ENCODE measurements at places on chromosomes 4 and X.
A peak's percentile ranks its signal among the peaks of the same experiment; 100 is the strongest.

GRCh38 chr4:176438401-176438800, 118.6 kb downstream of the SPCS3 start:
- no peak for DNase-seq

- DNase-seq = no peak
Observed at GRCh38 chrX:7972586-7972985, 45.4 kb upstream of the PNPLA4 start.

DNA sequence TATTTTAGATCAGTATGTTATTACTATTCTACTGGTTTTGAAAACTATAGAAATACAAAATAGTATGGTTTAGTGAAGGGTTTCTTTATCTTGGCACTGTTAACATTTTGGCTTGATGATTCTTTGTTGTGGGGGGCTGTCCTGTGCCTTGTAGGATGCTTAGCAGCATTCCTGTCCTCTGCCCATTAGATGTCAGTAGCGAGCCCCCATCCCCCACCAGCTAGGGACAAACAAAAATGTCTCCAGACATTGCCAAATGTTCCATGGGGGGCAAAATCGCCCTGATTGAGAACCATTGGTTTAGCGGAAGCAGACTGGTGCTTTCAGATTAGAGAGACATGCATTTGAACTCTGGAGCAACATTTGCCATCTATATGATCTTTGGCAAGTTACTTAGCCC, 23.3 kb downstream of the SPARCL1 start:
- DNase-seq = no peak

DNA sequence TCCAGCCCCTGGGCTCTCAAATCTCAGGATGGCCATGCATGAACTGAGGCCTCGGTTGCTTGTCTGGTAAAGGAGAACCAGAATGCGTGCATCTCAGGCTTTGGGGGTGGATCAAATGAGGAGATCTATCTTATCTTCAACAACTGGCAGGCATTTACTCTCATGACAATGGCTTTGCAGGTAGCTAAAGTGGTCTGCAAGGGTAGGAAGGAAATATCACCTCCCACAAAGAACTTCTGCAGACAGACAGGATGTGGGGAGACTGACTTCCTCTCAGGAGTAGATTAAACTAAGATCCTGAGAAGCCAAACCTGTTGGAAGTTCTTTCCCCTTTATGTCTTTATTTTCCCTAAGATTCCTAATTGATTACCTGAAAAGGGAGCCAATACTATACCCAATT, 7.8 kb downstream of the LDB2 start:
- DNase-seq = no peak

- DNase-seq = no peak
Observed at GRCh38 chr4:150436598-150437370, 145.2 kb upstream of the MAB21L2 start.

DNA sequence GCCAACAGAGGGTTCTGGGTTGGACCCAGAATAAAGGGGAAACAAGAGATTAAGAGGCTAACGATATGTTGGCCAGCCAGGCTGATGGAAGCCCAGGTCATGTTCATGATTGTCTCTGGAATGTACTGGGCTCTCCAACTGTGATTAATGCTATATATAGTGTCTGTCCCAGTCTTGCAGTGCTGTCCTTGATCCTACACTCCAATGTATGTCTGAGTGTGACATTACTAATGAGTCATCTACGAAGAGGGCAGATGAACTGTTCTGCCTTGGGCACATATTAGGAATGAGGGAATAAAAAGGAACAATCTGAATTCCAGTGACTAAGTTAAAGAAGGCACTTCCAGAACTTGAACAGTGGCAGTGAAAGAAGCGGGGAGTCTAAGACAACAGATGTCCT, 142.1 kb downstream of the PDGFRA start:
- no peak for DNase-seq

DNA sequence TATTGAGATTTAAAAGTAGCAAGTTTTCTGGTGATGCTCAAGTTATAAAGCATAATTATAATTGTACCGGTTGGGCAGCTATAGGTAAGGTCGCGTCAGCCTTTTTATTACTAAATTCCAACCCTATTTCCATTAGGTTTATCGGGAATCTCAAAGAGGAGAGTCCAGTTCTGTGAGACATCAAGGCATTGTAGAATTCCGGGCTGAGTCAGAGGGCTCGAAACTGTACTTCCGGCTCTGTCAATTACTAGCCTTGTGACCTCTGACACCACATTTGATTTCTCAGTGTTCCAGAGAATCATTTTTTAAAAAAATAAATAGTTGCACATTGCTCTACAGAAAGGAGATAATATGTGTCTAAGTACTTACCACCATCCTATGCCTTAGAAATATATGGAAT, 4.3 kb downstream of the IL1RAPL1 start:
- DNase-seq = no peak

DNA sequence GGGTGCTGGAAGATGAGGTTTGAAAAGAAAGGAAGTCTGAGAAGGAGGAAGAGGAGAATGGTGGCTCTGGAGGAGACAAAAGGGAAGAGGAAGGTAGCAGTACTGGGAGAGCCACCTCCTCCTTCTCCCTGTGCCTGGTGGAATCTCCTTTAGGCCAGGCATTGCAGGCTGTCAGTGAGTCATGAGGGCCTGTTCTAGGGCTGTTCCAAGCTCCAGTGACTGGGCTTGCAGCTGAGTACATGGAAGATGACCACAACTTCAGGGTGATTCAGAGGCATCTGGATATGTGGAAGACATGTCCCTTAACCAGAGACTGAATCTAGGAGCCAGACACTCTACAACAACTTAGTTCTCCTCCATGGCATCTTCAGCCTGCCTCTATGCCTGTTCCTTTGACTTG, 107.8 kb downstream of the EFNB1 start:
- no peak for DNase-seq

GRCh38 chrX:13693341-13693961, 4.5 kb downstream of the RAB9A start:
- no peak for DNase-seq

- DNase-seq = no peak
Observed at GRCh38 chr4:1030559-1030958, 19.1 kb downstream of the FGFRL1 start.

GRCh38 chr4:687048-687970, 1.6 kb downstream of the SLC49A3 start:
- DNase-seq = no peak

- DNase-seq = no peak
Observed at GRCh38 chr4:37584493-37585060, 101.6 kb downstream of the RELL1 start.

DNA sequence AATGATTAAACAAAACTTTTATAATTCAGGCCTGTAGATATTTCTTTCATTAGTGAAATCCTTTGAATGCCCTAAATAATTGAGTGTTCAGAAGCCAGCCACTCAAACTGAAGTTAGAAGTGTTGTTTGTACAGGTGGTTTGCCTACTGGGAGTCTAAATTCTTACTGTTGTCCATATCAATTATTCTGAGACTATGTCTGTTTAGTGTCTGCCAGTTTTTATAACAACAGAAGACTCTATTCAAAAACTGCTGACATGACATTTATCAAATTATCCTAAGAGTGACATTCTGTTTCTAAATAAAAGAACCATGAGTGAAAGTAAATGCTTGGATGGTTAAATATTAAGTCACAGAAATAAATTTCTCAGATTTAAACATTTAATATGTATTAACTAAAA, 375.1 kb downstream of the FAT4 start:
- peak; percentile 79 for DNase-seq

GRCh38 chr4:100311181-100311580, 120.9 kb upstream of the DDIT4L start:
- DNase-seq = no peak

GRCh38 chr4:139142980-139143379, 34.0 kb downstream of the ELF2 start:
- DNase-seq = no peak

- no peak for DNase-seq
Observed at GRCh38 chr4:123351713-123352112, 44.9 kb upstream of the SPRY1 start.
